Urinary bladder (tissue), 4 donors: ENCODE measurements at places on chromosomes 2 and 18.

DNA sequence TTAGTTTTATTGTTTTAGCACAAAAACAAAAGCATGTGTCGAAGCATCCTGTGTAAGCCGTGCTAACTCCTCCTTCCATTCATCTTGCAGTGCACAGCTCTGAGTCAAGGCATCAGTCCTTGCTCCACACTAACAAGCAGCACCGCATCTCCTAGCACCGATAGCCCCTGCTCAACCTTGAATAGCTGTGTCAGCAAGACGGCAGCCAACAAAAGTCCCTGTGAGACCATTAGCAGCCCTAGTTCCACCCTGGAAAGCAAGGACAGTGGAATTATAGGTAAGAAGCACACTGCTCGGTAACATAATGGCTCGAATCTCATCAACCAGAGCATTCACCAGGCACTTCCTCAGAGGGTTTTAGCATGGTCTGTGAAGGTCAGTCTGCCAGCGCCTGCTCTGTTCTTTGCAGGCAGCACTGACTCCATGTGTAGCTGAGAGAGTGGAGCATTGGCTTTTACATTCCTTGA is 136.2 kb downstream of the WDSUB1 start:
- no peak for DNase-seq

- DNase-seq, result no peak
Measured at GRCh38 chr2:66565291-66565690, 130.4 kb downstream of the MEIS1 start.

- no peak for DNase-seq
Measured at GRCh38 chr2:220114443-220114842, 487.0 kb downstream of the SLC4A3 start.

DNA sequence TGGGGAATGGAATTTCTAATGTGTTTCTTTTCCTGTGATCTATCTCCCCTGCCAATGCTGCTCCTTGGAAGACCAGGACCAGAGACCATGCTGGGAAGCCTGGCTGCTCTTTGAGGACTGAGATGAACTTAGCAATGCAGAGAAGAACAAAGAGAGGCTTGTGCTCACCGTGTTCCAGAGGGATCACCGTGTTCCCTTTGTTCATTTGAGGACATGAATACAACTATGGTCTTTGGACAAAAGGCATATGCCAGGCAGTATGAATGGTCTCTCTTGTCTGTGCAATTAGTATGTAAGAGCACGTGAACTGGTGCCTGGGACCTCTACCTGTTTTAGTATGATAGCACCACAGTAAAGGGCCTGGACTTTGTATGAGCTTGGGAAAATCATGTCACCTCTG is 139.9 kb downstream of the TDRD15 start:
- DNase-seq, result no peak

GRCh38 chr2:37634914-37635503 is 36.4 kb downstream of the CDC42EP3 start:
- DNase-seq, result no peak

GRCh38 chr2:1593371-1594122 is 150.8 kb downstream of the PXDN start:
- DNase-seq, result no peak

DNA sequence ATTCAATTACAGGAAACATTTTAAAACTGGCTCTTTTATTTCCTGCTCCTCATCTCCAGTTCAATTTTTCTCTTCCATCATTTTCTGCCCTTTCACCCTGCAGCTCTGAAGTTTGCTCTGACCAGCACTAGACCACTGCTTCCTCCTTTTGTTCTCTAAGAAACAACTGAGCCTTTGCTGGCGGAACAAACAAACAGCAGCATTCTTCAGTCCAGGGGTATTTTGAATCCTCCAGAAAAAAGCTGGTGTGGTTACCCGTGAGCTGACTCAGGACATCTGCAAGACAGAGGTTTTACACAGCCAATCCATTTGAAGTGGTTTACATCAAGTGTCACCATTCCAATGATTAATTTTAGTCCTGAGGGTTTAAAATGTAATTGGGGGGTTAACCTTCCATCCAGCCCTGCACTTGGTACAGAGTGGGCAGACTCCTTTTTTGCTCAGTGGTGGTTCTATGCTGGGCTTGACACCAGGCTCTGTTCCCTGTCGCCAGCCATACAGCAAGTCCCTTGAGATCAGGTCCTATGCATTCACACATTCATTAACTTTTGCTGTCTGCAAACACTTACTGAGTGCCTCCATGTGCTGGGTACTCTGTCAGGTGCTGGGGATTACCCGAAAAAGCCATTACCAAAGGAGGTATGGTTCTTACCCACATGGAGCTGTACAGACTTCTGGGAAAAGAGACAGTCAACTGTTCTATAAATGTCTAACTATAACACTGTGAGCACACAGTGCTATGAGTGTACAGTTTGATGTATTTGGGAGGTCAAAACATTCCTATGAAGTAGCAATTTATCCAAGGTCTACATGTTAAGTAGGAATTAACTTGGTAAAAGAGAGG is 909.4 kb upstream of the GYPC start:
- no peak for DNase-seq

DNA sequence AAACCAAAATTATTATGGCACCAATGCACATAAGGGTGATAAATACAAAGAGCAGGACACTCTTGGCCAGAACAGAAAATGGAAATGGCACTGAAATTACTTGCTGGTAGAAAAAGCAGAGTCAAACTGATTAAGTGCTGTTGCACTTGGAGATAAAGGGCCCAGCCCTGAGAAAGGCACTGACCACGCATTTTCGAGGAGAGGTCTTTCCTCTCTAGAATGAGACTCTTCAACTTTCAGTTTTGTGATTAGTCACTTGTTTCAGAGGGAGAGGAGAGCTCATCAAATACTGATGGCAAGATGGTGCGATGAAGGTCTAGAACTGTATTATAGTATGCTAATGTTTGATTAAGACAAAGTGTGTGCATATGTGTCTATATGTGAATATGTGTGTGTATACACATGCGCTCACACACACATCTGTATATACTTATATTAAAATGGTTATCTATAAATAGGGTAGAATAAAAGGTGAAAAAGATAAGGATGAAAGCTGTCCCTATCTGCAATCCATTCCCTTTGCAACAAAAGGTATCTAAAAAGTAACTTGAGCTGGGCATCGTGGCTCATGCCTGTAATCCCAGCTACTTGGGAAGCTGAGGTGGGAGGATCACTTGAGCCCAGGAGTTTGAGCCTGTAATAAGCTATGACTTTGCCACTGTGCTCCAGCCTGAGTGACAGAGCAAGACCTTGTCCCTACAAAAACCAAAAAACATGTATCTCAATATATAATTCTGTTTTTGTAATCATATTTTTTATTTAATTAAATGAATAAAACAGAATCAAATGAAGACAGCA is 48.8 kb upstream of the ZDBF2 start:
- no peak for DNase-seq

DNA sequence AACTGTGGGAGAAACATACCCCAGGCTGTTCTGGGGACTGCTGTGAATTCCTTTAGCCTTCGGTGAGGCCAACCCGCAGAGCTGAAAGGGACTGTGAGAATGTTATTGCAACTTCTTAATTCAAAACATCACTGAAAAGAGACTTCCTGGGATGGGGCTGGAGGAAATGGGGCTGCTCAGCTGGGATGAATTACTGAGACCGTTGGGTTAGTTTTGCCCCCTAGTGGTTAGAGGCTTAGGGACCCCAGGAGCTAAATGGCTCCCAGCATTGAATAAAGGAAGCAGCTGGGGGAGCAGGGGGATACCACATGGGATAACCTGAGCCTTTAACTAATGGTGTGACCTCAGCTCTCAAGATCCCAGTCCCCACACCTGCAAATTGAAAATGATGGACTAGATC is 941.1 kb upstream of the FANCL start:
- no peak for DNase-seq

- DNase-seq, result no peak
Measured at GRCh38 chr2:259789-260331, 4.0 kb downstream of the SH3YL1 start.

DNA sequence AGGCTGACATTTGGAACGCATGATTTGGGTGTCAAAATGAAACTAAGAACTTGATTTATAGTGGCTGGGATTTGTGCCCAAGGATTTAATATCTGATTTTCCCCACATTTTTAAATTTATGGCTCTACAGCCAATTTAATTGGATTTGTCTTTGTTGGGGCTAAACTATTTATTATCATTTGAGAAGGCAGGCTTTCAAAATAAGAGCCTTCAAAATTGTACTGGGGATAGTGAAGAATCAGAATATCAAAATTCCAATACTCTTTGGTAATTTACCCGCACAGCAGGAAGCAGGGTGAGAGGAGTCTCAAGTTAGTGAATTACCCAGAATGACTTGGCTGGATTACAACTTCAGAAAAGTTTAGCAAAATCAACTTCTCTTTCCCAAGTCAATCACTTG is 278.1 kb downstream of the LRATD1 start:
- DNase-seq, result no peak

DNA sequence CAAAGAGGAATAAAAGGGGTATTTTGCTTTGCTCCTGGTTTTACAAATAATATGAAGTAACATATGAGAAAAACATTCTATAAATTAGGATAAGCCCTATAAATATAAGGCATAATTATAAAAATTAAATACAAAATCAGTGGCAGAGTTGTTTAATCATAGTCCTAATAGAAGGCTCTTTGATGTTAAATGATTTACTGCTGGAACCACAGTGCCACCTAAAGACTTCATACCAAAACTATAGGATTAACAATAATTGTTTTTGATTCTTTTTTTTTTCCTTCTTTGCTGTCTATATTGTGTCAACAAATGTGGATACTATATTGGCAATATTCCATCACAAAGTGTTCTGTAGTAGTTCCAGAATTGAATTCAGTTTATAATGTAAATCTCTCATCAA is 837.7 kb upstream of the SLC39A10 start:
- no peak for DNase-seq

DNA sequence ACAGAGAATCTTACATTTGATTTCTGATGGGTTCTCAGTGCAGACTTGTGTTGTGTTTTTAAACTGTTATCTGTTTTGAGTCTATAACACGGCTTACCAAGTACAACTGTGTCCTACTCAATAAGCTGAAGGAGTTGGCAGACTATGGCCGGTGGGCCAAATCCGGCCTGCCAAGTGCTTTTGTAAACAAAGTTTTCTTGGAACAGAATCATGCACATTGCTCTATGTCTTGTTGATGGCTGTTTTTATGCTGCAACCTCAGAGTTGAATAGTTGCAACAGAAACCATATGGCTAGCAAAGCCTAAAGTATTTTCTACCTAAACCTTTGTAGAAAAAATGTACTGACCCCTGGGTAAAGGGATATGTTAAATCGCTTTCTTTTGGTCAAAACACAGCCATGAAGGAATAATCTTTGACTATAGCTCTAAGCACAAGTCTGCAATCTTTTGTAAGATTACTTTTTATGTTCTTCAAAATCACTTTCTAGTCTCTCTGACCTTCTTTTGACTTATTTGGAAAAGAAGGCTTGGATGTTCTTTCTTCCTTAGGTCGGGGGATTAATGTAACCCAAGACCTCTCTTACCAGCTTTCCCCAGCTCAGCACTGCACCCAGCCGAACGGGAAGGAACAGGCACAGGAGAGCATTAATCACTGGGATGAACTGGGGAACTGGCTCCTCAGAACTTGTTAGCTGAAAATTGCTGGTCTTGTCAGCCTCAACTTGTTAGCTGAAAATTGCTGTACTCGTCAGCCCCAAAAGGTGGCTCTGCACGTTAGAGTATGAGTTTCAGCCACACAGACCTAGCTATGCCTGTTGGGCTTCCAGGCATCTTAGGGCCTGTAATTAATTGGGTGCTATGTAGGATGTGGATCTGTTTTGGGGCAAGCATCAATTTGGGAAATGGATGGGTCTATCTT is 75.4 kb downstream of the CD8B2 start:
- no peak for DNase-seq

- no peak for DNase-seq
Measured at GRCh38 chr2:27802547-27802946, 31.0 kb downstream of the MRPL33 start.

DNA sequence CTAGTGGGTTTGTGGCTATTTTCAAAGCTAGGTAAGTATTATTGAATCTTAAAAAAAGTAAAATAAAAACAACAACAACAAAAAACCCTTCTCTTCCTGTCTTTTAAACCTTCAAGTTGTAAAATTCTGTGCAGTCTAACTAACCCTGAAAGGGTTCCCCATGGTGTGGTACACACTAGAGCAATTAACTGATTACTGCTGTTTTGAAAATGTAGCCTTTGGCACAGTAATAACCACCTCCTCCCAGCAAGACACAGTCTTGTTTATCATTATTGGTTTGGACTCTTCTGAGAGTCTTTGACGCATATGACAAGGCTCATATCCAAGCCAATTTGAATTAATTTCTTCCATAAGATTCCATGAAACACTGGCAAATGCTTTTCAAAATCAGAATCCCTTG is 2184.6 kb upstream of the PIK3C3 start:
- no peak for DNase-seq

GRCh38 chr18:52190631-52191030 is 149.4 kb upstream of the DCC start:
- DNase-seq, result no peak

- DNase-seq, result no peak
Measured at GRCh38 chr18:57523171-57523956, 63.1 kb downstream of the FECH start.

- no peak for DNase-seq
Measured at GRCh38 chr2:241074065-241074818, 27.8 kb downstream of the MTERF4 start.

- DNase-seq, result no peak
Measured at GRCh38 chr2:180359522-180360282, 352.6 kb upstream of the CWC22 start.

DNA sequence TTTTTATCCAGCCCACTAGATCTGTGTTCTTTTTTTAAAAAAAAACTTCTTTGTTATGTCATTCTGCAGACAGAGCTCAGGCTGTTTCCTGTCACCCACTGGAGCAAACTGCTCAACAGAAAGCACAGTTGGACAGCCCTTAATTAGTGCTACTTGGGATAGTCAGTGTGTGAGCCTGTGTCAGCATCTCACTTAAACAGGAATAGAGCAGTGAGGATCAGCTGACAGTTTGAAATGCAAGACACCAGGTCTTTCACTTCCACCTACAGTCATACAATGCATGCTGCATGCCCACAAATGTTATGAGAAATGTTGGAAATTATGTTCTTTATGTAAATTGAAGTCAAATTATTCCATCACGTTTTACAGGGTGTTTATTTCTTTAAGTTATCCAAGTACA is 174.9 kb downstream of the NR4A2 start:
- no peak for DNase-seq

GRCh38 chr2:53786352-53786704 is 425 bp downstream of the ASB3 start:
- peak; percentile 25 for DNase-seq

GRCh38 chr2:176669398-176670174 is 400.3 kb downstream of the MTX2 start:
- DNase-seq, result no peak
